ENCODE measurements at places on chromosomes 7 and 10.

GRCh38 chr7:141593134-141593533 is 41.9 kb downstream of the AGK start:
- DNase-seq: no peak

DNA sequence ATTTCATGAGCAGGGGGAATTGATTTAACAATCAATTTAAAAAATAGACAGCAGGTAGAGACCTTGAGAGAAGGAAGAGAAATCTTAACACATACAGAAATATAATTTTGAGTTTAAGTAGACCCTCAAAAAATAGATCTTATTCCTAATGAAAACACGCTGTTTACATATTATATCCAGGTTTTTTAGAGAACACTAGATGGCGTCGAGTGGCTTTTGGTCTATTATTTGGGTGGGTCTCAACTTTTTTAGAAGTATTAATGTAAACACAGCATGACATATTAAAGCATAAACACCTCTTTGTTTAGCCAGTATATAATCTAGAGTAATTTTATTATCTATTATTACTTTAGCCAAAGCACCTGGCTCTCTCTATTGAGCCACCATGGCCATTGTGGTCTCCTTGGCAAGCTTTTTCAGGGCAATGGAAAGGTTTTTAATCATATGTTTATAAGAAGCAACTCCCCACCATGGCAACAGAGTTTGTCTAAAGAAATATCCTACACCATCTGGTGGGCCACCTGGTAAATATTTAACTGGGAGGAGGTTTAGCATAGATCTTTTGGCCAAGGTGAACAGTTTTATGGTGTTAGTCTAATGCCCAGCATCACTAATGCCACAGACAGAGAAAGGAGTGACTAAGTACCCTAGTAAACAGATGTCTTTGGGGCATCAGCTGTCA is 59.7 kb upstream of the PRSS1 start:
- no peak for DNase-seq

DNA sequence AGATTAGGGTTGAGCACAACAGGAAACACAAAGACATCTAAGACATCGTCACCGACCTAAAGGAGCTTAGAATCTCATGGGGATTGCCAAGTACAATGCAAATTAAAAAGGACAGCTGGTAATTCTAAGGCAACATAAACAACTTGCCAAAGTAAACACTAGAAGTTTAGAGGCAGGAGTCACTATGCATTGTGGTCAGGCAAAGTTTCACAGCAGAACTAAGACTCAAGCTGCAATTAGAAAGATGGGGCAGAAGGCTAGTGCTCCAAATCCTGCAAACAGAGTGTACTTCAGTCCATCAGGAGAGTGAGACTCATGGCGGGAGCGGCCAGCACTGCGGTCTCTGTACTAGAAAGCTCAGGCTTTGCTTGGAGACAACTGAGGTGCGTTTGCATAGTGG is 52.7 kb downstream of the HIPK2 start:
- DNase-seq: no peak

- peak; percentile 3 for DNase-seq
Measured at GRCh38 chr10:120336911-120337540, 120.0 kb upstream of the PLPP4 start.

- DNase-seq: no peak
Measured at GRCh38 chr10:7011994-7012393, 398.8 kb downstream of the SFMBT2 start.

- DNase-seq: no peak
Measured at GRCh38 chr10:3622845-3623621, 162.0 kb downstream of the KLF6 start.

Data from stimulated activated CD8-positive, alpha-beta memory T cell treated with anti-CD3 and anti-CD28 coated beads, Interleukin-2, amount 100 ng/mL, for 1 hour (primary cell).